Adrenal gland (tissue), 19 donors: ENCODE measurements at places on chromosomes 4 and X. TPM values are rescaled to one million over a fixed set of nuclear protein-coding genes. Genes with fewer than 3 reads are reported as not detected.

The HPSE gene
- 2.1 TPM for total RNA-seq

The P2RY10 gene
- 0.27 TPM for total RNA-seq

The CXCL5 gene
- not detected for total RNA-seq

The LIMCH1 gene
- total RNA-seq = 53.1 TPM

The SGMS2 gene
- total RNA-seq = 41.7 TPM

The MRPS18C gene
- total RNA-seq = 51.8 TPM

DNA sequence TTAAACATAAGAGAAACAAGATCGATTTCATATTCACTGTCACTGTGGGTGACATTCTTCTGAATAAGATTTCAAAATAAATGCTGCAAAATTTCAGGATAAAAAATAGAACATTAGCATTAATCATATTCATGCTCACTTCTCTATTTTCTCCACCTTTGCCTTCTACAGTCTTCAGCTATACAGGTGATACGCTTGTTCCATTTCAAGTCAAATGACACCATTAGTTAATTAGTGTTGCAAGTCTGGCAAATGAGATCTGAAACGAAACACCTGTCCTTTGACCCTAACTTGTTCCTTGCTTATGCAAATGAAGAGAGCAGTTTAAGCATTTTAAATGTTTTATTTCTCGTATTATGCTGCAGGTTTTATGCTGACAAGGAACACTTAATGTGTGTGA, 667.5 kb upstream of the MAGEB2 start:
- no peak for DNase-seq

DNA sequence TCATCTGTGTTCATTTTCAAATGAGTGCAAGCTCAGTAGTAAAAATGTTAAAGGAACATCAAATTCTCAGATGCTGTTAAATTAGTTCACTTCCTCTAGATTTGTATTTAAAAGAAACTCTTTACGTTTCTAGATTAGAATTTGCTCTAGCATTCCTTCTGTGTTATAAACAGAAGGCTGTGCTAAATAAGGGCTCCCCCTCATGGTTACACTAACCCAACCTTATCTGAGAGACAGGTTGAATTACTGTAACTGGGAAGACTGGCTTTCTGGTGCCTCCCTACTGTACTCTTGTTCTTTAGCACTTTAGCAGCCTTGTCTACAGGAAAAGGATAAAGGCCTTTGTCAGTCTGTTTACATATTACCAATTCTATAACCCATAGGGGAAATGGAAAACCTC, 56.8 kb downstream of the RXFP1 start:
- DNase-seq = no peak

DNA sequence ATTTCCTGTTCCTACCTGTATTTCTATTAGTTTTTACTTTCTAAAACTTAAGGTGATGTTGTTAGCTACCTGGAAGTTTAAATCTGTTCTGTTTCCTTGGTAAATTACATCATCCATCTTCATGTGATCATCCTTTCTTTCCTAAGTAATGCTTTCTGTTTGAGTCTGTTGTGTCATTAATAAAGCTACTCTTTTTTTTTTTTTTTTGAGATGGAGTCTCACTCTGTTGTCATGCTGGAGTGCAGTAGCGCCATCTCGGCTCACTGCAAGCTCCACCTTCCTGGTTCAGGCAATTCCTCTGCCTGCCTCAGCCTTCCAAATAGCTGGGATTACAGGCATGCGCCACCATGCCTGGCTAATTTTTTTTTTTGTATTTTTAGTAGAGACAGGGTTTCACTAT, 73.3 kb downstream of the FIP1L1 start:
- no peak for DNase-seq

DNA sequence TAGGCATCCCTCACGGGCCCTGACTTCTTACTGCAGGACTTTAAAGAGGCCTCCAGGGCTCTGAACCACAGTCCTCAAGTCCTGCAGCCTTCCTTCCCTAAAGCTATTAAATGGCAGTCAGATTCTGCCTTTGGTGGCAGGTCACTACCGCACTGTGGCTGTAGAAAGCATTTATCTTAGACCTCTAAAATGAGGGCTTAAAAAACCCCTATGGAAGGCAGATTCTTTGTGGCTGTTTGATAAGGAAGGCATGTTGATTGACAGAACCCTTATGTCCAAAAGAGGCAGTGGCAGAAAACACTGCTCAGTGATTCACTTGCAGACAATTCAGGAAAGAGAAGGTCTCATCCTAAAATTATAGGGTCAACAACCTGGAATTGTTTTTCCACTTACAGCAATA, 79.2 kb downstream of the FBXL5 start:
- no peak for DNase-seq

DNA sequence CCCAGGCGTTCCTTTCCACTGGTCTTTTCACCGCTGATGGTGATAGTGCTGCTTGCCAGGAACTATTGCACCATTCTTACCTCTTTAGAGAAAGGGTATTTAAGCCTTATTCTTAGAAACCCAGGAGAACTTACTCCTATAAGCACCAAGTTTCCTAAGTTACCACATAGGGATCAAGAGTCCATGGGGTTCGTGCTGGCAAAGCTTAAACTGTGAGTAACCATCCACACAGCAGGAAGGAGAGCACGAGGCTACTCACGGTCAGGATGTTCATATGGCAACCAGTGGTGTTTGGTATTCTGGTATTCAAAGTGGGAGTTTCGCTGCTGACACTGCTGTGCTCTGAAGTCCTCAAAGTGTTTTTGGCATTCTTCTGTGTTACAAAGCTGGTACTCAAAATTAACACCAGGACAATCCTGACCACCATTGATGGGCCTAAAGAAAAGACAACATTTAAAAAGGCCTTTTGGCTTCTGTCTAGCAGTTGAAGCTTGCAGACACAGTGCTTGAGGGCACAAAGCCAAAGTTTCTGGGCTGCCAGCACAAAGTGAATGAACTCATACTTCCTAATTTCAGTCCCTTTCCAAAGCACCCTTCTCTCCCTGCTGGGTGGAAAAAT, 256.9 kb downstream of the ADAMTS3 start:
- DNase-seq = peak; percentile 62

GRCh38 chr4:99305638-99306400, 15.0 kb upstream of the ADH1A start:
- no peak for DNase-seq

GRCh38 chr4:69025191-69025998, 70.9 kb upstream of the UGT2B7 start:
- no peak for DNase-seq

DNA sequence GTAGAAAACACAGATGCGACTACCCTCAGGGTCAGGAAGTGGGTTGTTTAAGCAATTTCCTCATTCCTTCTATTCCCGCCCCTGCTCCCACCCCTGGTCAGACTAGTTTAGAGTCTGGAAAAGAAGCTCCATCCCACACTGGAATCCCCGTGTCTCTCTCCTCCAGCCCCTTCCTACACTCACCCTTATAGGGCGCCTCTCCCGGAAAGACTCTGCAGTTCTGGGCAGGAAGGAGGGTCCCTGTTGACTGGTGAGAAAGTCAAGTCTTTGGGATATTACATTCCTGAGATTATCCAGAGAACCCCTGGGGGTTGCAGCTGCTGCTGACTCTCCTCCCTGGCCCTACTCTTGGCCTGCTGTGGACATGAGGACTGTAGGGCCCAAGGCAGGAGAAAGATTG, 11.9 kb downstream of the STARD8 start:
- DNase-seq = no peak

DNA sequence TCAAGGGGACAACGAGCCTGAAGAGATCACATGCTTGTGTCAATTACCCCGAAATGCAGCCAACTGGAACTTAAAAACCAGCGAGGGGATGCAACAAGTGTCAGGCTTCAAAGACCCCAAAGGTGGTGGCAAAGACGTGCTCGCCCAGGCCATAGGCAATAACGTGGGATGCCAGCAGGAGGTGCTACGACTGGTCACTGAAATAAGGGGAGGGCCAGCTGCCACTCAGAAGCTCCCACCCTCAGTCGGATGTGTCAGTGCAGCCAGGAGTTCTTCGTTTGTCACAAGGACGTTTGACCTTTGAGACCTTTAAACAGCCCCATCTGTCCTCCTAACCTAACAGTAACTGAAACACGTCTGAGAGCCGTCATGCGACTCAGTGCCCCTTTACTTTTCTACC, 556.8 kb upstream of the PCDH10 start:
- DNase-seq = no peak

DNA sequence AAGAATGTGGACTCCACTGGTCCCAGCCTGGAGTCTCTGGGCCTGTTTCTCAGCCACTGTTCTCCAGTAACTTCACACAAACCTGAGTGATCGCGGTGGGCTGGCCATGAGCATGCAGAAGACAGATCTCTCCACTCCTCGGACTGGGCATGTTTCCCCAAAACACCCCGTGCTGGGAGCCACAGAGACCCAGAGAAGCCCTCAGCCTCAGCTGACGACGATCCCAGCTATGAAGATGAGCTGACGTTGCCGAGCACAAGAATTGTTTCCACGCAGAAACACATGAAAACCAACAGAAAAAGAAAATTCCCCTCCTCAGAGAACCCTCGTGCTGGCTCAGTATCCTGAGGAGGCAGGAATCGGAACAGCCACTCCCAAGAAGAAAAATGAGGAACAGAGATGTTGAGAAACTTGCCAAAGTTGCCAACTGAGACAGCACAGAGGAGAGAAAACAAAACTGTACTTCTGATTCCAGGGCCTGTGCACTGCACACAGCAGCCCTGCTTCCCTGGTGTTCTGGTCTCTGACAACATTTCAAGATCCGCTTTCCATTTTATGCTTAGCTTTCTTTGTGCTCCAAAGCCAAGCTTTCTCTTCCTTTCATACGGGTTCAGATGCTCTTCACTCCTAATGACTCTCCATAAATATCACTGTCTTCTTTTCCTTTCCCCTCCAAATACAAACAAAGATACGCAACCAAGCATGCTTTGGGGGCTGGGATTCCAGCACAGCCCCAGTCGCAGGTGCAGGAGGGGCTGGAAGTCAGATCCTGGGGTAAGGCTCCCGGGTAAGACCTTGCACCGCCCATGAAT, 81.4 kb downstream of the IRF2 start:
- DNase-seq = peak; percentile 17

DNA sequence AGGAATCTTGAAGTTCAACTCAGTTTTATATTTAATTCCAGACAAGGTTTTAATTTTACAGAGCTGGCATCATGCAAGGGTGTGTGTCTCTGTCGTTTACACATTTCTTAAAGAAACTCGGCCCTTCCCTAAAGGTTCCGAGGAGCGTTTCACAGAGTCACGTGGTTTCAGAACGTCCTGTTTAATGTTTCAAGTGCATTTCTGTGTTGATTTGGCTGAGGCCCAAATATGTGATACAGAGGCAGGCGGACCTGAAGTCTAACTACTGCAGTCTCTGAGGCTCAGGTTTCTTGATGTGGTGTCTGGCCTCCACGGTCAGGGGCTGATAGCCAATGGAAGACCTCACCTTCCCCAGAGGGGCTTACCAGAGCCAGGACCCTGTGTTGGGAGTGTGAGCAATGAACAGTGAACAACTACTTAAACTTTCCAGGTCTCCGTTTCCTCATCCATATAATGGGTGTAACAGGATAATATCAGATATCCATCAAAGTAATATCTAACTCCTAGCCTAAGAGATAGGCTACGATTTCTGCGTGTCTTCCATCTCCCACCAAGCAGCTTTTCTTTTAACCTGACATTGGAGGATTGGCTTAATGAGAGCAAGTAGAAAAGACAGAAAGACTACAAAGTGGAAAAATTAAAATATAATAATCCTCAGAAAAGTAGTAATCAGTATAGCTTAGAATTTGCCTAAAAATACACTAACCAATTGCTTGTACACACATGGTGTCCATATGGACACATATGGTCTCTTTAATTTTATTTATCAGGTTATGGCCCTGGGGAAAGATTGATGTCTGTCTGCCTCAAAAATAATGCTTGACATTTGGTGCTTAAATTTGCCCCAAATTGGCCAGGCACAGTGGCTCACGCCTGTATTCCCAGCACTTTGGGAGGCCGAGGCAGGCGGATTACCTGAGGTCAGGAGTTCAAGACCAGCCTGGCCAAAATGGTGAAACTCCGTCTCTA, 50.0 kb upstream of the TRIM2 start:
- no peak for DNase-seq

- no peak for DNase-seq
These were observed 158.3 kb upstream of the AADAT start for GRCh38 chr4:170248029-170248428.

- DNase-seq = no peak
These were observed 17.7 kb downstream of the OTUD5 start for GRCh38 chrX:48939524-48940228.

DNA sequence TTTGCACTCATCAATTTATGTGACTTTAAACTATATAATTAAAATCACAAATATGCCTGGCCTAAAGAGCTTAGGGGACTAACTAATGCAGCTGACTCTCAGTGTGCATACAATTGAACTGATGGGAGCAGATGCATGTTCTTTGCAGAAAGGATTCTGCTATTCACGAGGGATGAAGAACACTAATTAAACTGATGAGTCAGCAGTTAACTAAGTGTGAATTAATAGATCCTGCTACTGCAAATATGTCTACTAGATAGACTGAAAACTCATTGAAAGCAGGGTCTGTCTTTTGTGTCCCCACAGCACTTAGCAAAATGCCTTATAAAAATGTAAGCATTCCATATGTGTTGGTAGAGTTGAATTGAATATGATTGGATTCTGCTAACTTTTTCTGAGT, 104.0 kb downstream of the SRPX start:
- no peak for DNase-seq

DNA sequence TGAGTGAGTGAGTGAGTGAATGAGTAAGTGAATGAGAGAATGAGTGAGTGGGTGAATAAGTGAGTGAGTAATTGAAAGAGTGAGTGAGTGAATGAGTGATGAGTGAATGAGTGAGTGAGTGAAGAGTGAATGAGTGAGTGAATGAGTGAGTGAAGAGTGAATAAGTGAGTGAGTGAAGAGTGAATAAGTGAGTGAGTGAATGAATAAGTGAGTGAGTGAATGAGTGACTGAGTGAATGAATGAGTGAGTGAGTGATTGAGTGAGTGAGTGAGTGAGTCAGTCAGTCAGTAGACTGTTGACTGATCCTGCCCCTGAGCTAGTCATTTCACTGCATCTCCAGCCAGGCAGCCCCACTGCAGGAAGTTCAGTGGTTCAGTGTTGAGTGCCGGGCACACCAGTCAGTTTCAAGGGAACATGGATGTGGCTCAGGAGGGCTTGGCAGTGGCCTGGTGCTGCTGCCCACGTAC, 228.4 kb upstream of the PSAPL1 start:
- no peak for DNase-seq

- peak; percentile 4 for DNase-seq
These were observed 34.1 kb upstream of the SORCS2 start for GRCh38 chr4:7158081-7158750.

- DNase-seq = no peak
These were observed 1310.3 kb downstream of the RPA4 start for GRCh38 chrX:98194036-98194435.

DNA sequence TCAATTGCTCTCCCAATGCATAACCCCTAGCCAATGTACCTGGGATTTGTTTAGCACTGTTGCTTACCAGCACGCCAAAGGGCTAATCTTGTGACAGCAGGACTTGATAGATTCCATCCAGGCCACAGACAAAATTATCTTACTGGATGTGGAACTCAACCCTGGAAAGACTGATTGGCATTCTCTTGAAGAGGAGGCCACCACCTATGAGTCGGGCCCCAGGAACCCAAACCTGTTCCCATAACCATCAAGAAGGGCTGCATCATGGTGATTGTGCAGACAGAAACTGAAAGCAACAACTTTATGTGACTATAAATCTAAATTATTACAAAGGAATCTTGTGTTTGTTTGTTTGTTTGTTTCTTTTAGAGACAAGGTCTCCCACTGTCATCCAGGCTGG, 19.9 kb upstream of the TMEM255A start:
- no peak for DNase-seq
